Hematopoietic multipotent progenitor cell treated with erythropoietin and hydrocortisone succinate and interleukin-3 and kit ligand, for 17 days (in vitro differentiated cells): ENCODE measurements at places on chromosomes 7 and 10.

DNA sequence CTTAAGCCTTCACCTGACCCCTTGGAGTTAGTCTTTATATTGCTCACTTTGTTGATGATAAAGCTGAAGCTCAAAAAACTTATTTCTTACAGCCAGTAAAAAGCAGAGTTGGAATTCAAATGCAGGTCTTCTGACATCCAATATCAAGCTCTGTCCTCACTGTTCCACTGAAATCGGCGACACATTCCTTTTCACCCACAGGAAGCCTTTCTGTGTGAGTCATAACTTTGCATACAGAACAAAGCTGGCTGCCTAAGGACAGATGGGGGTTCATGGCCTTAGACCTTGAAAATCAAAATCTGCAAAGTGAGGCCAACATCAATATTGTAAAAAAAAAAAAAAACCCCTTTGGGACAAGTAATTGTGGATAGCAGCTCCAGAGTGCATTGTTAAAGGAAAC, 21.8 kb upstream of the AKR1B1 start:
- no peak for DNase-seq

DNA sequence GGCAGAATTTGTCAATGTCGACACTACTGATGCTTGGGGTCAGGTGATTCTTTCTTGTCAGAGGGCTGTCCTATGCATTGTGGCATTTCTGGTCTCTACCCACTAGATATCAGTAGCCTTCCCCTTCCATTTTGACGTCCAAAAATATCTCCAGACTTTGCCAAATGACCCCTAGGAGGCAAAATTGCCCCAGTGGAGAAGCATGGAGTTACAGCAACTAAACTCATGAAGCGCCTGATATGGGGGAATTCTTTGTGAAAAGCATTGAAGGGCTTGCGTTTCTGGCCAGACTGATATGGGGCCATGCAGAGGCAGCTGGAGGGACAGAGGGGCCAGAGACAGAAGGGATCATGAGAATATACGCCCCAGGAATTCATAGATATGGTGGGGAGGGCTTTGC, 43.6 kb downstream of the ADRB1 start:
- no peak for DNase-seq

GRCh38 chr10:58625070-58625469, 112.4 kb downstream of the BICC1 start:
- DNase-seq, result no peak

GRCh38 chr7:42077271-42078135, 159.5 kb downstream of the GLI3 start:
- DNase-seq, result no peak

DNA sequence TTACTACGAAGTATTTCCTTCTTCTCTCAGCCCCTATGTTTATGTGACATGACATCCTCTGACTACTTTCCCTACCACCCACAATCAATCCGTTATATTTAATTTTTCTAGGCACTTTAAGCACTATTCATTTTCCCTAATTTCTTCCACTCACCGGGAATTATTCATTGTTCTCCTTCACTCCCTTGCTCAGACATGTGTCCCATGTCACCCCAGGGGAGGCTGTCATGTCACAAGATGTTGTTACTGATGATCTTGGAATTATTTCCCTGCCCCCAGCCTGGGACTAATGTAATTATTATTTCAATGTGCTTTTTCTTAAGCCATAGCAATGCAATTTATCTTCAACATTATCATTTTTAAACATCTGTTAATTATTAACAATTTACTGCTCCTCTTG, 317.2 kb downstream of the PHF14 start:
- no peak for DNase-seq

DNA sequence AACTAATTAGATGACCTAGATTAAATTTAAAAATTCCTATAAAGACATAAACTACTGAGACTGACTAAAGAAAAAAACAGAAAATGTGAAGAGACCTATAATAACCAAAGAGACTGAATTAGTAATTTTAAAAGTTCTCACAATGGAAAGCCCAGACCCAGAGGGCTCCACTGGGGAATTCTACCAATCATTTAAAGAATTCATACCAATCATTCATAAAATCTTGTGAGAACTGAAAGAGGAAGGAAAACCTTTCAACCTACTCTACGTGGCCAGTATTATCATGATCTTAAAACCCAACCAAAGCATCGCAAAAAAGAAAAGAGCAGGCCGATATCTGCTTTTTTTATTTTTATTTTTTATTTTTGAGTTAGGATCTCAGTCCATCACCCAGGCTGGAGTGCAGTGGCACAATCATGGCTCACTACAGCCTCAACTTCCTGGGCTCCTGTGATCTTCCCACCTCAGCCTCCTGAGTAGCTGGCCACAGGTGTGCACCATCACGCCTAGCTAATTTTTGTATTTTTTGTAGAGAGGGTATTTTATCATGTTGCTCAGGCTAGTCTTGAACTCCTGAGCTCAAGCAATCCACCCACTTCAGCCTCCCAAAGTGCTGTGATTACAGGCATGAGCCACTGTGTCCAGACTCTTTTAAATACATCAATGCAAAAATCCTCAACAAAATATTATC, 48.6 kb downstream of the DGKI start:
- no peak for DNase-seq

DNA sequence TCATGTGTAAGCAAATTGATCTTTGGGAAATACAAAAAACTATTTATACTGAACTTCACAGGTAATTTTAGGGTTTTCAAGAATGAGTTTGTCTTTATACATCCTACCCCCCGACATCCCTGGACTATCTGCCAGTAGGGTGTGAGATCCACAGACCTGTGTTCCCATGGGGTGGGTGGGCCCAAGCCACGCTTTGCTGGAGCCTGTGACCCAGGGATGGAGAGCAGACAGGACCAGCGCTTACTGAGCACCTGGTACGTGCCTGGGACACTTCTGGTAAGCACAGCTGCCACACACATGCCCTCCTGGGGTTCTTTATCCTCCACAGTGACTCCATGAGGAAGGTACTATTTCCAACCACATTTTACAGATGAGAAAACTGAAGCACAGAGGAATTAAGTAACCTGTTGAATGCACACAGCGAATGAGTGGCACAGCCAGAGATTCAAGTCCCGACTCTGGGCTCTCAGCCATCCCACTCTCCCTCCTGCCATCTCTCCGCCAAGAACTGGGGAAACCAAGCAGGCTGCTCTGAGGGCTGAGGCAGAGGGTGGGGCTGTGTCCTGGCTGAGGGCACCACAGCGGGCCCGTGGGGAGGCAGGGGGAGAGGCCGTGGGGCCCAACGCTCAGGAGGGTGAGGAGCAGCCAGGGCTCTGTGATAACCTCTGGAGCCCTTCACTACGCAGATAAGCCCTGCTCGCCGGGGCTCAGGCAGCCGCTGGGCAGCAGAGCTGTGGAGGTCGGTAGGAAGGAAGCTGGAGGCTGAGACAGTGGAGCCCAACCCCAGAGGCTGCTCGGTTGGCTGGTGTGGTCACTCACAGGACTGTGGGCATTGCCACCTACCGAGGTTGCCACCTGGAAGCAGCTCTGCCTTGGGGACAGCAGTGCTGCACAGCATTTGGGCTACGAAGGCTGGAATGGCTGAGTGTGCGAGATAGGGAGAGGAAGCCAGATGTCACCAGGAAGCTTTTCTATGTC, 124.2 kb downstream of the ARHGAP22 start:
- peak; percentile 27 for DNase-seq

DNA sequence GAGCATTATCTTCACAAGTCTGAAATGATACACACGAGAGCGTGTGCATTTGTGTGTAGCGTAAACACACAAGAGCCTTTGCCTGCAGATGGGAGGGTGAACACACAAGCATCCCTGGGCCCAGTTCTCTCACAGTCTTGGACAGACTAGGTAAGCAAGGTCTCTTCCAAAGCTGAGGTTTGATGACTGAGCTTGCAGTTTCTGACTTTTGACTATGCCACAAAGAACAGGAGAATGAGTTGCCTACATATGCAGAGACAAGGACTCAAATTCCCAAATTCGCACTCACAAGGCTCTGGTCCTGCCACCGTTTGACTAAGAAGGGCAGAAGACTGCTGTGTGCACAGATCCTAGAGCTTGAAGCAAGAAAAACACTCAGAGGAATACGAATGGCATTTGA, 55.8 kb downstream of the FAM53B start:
- no peak for DNase-seq

- DNase-seq, result no peak
Observed at GRCh38 chr10:48496831-48497779, 107.8 kb downstream of the ARHGAP22 start.

- no peak for DNase-seq
Observed at GRCh38 chr7:130884437-130885417, 150.7 kb upstream of the KLF14 start.

DNA sequence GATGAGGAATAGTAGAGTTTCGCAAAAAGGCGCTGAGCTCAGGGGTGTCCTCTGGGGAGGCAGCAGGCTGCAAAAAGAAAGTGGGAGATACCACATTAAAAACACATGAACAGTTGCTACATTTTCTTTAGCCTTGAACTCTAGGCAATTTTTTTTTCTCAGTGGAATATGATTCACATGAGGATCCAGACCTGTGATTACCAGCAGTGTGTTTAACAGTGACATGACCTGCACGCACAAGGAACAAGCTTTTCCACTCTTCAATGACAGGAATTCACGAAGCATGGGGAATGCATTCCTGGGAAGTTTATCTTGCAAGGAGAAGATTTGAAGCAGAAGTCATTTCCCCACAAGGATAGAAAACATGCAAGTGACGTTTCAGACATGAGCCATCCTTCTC, 161.6 kb downstream of the ITGA8 start:
- DNase-seq, result no peak

DNA sequence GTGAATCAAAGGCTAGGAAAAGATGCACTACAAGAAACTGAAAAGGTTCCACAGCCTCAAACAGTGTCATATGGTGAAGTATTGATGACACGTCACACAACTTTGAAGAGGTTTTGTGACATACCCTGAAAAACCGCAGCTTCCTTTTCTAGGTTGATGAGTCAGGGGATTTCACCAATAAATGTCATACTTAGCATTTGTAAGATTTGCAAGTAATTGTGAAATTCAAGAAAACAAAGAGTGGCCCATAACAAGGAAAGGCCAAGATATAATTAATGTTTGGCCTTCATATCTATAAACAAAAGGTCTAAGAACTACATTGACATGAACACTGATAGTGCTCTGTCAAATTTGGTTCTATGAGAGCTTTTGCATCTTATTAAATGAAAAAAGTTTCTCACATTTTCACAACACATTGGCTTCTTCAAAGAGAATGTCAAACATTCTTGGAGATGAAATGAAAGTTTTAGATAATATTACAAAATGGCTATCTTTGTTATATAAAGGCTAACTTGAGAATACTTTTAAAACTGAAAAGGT, 62.0 kb upstream of the NAMPT start:
- no peak for DNase-seq

GRCh38 chr10:86599041-86599440, 55.3 kb upstream of the OPN4 start:
- no peak for DNase-seq

DNA sequence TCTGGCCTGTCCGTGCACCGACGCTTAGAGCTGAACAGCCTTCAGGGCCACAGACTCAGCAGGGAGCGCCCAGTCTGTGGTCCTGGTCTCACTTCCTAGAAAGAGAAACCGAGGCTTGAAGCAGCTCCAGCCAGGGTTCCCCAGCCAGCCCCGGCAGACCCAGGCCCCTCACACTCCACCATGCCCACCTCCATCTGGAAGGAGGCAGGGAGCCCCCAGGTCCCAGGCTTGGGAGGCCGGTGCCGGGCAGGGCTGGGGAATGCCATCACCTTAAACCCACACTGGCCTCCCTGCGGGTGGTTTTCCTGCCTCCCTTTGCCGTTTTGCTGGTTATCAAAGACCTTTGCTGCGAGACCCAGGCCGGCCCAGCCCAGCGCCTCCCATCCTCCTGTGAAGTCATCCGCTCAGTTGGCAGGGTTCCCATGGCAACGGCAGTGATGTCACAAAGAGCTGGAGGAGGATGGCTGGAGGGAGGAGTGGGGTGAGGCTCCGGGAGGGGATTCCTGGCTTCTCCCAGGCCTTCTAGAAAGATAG, 24.0 kb downstream of the ELFN1 start:
- DNase-seq, result no peak

GRCh38 chr10:120970595-120971529, 119.7 kb downstream of the WDR11 start:
- DNase-seq, result no peak

GRCh38 chr10:132897516-132898381, 44.6 kb downstream of the CFAP46 start:
- no peak for DNase-seq

DNA sequence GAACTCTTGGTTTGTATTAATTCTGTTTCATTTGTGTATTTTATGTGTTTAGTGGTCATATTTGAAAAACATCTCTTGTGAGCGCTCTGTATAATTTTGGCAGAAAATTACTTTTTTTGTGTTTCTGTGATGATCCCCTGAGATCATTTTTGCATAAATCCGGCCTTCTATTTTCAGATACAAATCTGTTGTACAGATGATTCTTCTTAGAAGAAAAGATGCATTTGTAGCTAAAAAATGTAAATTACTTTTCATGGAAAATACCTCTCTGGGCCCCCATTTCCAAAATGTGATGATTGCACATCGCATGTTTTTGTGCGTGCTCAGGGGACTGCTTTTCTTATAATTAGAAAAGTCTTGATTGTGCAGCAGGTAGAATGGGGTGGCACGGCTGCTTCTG, 395.4 kb downstream of the LRMDA start:
- no peak for DNase-seq

GRCh38 chr10:28668363-28669226, 8.7 kb upstream of the BAMBI start:
- DNase-seq, result no peak

- DNase-seq, result no peak
Observed at GRCh38 chr10:59905731-59906416, 482 bp downstream of the CCDC6 start.

DNA sequence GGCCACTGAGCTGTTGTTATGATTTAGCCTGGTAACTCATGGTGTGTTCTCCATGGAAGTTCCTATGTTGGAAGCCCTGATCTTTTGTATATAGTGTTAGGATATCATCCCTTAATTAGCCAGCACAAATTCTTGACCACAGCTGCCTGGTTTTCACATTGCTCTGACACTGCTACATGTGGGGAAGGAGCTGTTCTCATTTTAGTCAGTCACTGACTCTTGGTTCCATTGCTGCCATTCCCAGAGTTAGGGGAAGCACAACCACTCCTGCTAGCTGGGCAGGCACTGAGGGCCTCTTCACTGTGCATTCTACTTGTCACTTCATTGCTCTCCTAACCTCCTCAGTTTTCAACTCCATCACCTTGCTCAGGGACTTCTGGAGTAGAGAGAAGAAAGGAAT, 98.4 kb upstream of the GJD4 start:
- no peak for DNase-seq

- DNase-seq, result peak; percentile 9
Observed at GRCh38 chr7:10973942-10974911, 555 bp downstream of the PHF14 start.

DNA sequence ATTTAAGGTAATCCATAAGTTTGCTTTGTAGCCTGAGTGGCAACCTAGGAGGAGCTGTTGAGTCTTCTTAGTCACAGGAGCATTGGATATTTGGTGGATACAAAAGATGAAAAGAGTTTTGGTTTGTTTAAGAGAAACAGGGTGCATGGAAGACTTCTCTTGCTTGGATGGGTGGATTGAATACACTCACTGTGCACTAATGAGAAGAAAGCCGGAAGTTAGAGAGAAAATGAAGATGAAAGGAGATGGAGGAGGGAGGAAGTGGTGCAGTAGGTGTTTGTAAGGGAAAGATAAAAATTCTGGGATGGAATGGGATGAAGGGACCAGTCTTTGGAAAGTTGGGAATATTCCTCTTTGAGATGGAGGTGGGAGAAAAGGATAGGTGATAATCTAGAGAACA, 7.7 kb downstream of the MDFIC start:
- no peak for DNase-seq
